ENCODE measurements at places on chromosomes 6 and 20.

- no peak for DNase-seq
Observed at GRCh38 chr20:58420798-58421496, 31.9 kb downstream of the VAPB start.

GRCh38 chr6:107493158-107494057 lies 3.5 kb downstream of the SOBP start:
- DNase-seq, result no peak

GRCh38 chr20:4217349-4217841 lies 202.0 kb upstream of the RNF24 start:
- no peak for DNase-seq

GRCh38 chr6:75090576-75090975 lies 115.3 kb downstream of the COL12A1 start:
- no peak for DNase-seq

DNA sequence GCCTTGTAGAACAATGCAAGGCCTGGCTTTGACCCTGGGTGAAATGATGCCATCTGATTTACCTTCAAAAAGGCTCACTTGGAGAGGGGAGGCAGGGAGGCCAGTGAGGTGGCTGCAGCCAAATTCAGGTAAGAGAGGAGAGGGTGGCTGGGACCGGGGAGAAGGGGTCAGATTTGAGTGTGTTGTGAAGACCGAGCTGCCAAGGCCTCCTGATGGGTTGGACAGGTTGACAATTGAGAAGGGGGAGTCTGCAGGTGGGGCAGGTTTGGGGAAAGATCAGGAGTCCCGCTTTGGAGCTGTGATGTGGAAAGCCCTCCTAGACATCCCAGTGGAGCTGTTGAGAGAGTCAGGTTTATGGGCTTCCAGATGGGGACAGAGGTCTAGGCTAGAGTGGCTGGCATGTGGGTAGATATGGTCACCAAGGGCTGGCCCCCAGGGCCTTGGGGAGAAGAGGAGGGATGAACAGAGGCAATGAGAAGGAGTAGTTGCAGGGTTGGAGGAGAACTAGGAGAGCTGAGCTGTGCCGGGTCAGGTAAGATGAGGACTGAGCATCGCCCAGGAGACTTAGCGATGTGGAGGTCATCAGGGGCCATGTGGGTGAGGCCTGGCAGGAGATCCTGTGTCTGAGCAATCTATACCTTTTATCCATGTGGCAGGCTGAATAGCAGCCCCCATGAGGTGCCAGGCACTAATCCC lies 70.5 kb upstream of the TOX2 start:
- no peak for DNase-seq

DNA sequence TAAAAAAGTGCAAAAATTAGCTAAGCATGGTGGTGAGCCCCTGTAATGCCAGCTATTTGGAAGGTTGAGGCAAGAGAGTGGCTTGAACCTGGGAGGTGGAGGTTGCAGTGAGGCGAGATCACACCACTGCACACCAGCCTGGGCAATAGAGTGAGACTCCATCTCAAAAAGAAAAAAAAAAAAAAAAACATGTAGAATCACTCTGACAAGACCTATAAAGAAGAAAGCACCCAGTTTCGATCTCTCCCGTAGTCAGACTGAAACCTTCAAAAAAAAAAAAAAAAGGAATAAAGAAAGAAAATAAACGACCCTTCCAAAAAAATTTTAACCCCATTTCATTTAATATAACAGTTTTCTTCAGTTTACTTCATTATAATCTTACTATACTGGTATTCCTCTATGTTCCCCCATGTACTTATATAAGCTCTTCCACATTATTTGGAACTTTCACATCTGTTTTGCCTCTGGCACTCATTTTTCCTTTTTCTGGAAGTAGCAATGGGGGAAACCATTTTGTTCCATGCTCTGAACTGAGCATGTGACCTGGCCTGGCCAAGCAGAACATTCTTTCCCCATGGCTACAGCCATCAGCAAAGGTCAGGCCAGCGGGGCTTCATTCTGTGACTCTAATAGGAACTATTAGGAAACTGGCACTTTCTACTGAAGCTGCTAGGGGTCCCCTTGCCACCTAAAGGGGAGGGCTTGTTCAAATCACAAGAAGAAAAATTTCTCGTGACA lies 9.6 kb downstream of the SLC18B1 start:
- DNase-seq, result no peak
